ENCODE measurements at places on chromosomes 11 and 22.
A peak's percentile ranks its signal among the peaks of the same experiment; 100 is the strongest.

DNA sequence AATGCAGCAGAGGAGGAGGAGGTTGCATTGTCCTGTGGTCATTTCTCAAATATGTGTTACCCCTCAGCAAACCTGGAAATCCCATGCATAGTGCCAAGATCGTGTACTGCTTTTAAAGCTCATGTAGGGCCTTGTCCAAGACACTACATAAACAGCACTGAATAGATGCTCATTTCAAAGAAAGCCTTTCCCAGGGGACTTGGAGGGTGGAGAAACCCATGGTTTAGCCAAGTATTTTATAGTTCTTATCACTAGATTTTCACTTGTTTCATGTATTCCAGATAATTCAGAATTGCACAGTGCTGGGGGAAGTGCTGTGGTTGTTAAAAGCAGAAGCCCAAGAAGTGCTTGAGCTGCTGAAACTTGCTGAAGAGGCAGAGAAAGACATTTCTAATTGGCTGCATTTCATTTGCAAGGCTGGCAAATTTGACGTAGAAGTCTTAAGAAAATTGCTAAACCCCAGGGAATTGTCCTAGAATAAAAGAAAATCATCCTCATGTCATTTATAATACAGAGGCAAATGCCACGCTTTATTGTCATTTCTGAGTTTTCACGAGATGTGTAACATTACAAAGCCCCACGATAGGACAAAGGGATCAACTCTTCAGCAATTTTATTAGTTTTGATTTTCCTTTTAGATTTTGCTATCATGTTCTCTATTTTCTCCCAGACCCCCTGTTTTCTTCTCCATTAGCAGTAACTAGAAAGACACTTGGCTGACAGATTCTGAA lies 20.1 kb downstream of the CSRP3 start:
- no peak for DNase-seq

DNA sequence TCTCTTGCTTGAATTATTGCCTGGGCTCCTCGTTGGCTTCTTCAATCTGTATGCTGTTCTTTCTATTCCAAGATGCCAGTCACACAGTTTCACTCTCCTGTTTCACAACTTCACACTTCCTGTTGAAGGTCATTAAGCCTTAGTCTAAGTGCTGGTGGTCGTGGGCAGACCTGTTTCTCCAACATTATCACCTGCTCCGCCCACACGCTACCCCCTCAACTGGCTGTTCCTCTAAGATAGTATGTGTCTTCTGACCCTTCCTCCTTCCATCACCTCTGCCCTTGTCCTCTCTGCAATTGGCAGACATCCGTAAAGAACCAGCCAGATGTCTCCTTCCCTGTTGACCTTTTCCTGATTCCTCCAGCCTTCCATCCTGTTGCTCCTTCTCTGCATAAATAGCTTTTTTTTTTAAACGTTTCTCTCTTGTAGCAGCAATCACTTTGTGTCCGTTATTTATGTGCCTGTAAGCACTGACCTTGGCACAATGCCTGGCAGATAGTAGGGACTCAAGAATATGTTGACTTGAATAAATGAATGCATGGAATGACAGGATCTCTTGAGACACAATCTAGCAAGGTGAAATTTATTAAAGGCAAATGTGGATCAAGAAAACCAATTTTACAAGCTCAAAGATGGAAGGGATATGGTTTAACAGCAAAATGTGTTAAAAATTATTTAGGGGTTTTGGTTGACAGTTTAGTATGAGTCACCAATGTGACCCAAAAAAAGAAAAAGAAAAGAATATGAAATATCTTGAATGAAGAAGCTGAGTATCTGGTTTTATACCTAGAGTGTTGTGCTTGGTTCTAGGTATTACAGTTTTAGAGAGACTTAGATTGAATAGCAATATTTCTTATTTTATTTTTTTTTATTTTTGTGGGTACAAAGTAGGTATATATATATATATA lies 12.6 kb downstream of the DIXDC1 start:
- no peak for DNase-seq

- DNase-seq, result no peak
These were observed 47.1 kb downstream of the BID start for GRCh38 chr22:17726928-17727897.

GRCh38 chr11:111135778-111136570 lies 109.6 kb upstream of the POU2AF2 start:
- DNase-seq, result no peak

- no peak for DNase-seq
These were observed 2.2 kb downstream of the SLC3A2 start for GRCh38 chr11:62882788-62883501.

DNA sequence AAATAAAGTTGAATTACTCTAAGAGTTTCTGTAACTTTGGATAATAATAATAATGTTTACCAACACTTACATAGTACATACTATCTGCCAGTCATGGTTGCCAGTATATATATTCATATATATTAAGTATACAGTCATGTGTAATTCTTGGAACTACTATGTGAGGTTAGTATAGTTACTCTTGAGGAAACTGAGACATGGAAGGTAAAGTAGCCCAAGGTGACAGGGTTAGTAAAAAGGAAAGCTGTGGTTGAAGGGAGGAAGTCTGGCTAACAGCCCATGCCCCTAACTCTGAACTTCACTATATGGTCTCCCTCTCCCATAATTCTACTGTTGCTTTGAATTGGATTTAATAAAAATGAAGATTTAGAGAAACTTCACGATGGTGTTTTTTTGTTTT lies 24.9 kb downstream of the FDX1 start:
- DNase-seq, result no peak

GRCh38 chr11:76568621-76569020 lies 101.9 kb downstream of the LRRC32 start:
- DNase-seq, result no peak

GRCh38 chr11:26088391-26088790 lies 243.5 kb upstream of the ANO3 start:
- no peak for DNase-seq

DNA sequence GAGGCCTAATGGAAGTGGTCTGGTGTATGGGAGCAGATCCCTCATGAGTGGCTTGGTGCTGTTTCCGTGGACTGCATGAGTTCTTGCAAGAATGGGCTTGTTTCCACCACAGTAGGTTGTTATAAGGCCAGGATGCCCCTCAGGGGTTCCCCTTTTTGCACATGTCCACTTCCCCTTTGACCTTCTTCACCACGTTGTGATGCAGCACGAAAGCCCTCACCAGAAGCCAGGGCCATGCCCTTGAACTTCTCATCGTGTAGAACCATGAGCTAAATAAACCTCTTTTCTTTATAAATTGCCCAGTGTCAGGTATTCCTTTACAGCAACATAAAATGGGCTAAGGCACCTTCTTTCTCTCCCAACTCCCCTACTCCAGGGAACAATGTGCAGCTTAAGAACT lies 2.8 kb upstream of the NARS2 start:
- DNase-seq, result no peak

DNA sequence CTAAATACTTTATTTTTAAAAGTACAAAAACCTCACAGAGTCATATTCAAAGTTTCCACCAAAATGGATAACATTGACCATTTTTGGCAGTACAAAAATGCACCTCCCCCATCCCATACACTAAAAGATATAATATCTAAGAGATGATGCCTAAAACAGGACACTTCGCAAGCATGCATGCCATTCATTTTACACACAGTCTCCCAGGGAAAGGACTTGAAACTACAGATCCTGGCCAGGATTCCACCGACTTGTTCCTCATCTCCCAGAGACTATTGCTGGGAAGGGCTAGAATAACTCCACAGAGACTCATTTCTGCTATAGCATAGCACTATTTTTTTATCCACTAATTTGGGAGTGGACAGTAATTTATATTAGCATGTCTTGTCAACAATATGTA lies 81.7 kb downstream of the MTNR1B start:
- no peak for DNase-seq

DNA sequence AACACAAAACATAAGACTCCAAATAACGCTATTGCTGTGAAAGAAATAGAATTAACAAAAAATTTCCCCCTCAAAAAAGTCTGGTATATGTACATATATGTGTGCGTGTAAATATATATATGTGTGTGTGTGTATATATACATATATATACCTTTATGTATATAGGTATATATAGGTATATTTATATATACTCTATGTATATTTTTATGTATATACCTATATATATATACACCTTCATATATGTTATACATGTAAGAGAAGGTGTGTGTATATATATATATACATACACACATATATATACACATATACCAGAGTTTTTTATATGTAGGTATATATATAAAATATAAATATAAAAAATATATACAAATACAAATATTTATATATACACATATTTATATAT lies 199.2 kb downstream of the RAB38 start:
- no peak for DNase-seq

- DNase-seq, result peak; percentile 82
These were observed 27.0 kb upstream of the AMOTL1 start for GRCh38 chr11:94741022-94741679.

GRCh38 chr22:39661842-39662685 lies 91.5 kb downstream of the CACNA1I start:
- DNase-seq, result no peak

DNA sequence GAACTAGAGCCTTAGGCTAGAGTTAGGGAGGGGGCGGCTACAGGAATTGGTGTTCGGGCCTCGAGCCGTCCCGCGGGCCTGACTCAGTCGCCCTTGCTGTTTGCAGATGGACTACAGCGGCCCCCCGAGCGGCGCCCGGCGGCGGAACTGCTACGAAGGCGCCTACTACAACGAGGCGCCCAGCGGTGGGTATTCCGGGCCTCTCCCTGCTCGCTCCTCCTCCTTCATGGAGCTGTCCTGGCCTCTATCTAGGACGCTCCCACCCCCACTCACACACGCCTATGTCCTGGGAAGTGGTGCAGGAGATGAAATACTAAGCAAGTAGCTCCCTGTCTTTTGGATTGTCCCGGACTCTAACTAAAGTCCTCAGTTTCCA lies 1.4 kb downstream of the MYOD1 start:
- DNase-seq, result no peak

DNA sequence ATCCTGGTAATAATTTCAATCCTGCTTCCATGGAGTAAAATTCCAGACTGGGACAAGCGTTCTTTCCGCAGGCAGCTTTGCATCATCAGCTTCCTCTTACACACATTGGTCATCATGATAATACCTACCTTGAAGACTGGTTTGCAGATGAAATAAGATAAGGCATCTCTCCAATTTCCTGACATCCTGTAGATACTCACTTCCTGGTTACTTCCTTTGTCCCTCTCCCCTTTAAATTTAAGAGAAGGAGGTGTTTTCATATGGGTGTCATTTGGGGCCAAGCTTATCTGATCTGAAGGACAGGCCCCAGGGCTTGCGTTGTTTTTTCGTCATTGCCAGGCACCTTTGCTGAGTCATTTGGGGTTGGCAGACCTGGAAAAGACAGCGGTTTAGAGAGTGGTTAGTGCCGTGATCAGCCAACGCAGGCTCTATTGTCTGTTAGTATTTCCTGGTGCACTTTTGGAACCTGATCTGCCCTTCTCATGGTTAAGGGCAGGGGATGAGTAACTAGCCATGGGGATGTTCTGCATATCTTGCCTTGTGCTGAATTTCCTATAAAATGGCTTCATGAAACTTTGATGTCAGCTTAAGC lies 24.1 kb downstream of the GRAMD1B start:
- DNase-seq, result no peak

GRCh38 chr11:130383344-130384211 lies 44.8 kb downstream of the ADAMTS8 start:
- DNase-seq, result no peak

GRCh38 chr22:46764779-46765485 lies 2.5 kb downstream of the TBC1D22A start:
- DNase-seq, result no peak

- DNase-seq, result no peak
These were observed 406.2 kb upstream of the CADM1 start for GRCh38 chr11:115910379-115910778.

GRCh38 chr11:94926698-94927237 lies 46.6 kb downstream of the CWC15 start:
- no peak for DNase-seq

GRCh38 chr11:27215471-27216269 lies 147.3 kb downstream of the CCDC34 start:
- DNase-seq, result peak; percentile 71

GRCh38 chr11:35751664-35752061 lies 89.1 kb downstream of the TRIM44 start:
- no peak for DNase-seq

DNA sequence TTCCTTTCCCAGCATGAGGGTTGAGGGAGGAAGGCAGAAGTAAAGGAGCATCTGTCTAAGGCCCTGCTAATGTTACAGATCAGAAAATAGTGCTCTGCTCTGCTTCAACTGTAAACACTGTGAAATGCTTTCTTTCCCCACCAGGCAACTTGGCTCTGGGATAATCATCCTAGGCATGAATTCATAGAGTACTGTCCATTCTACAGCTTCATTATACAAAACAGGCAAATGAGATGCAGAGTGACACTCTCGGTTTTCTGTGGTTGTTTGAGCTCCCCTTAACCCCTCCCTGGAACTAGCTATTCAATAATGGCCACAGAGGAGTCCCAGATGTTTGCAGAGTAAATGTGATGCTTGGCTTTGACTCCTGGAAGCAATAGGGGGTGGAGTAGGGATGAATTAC lies 184.3 kb upstream of the CTSC start:
- no peak for DNase-seq

GRCh38 chr11:8731647-8732323 lies 49.2 kb downstream of the RPL27A start:
- DNase-seq, result no peak

- DNase-seq, result no peak
These were observed 406.5 kb upstream of the NARS2 start for GRCh38 chr11:78981153-78981552.

GRCh38 chr11:44779736-44780520 lies 53.2 kb downstream of the TSPAN18 start:
- no peak for DNase-seq

GRCh38 chr22:43554694-43555365 lies 143.0 kb downstream of the MPPED1 start:
- no peak for DNase-seq

- no peak for DNase-seq
These were observed 1.6 kb upstream of the PLAAT4 start for GRCh38 chr11:63534895-63535461.

DNA sequence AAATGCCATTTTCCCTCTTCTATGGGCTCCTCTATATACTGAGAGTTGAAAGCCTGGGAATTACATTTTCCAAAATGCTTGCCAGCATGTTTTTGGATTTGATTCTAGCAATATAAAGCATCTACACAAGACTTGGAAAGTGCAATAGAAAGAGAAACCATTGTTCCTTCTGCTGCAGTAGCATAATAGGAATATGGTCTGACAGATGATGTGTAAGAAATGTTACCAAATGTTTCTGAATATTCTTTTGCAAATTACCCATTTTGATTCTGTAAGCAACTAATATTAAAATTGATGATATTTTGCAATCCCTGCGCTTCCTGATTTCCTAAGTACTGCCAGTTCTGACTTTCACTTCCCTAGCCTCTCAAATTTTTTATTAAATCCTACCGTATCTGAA lies 61.6 kb downstream of the CASP12 start:
- DNase-seq, result no peak

GRCh38 chr22:33014621-33015020 lies 43.6 kb downstream of the SYN3 start:
- DNase-seq, result no peak

GRCh38 chr11:112961751-112962578 lies 745 bp downstream of the NCAM1 start:
- DNase-seq, result peak; percentile 86

- DNase-seq, result peak; percentile 5
These were observed 102.4 kb upstream of the FSHB start for GRCh38 chr11:30128269-30128932.

Data from NCI-H1092 treated with DMSO at 0.1 percent for 48 hours (cell line).